ENCODE measurements at places on chromosomes 3 and 15. TPM values are rescaled to one million over a fixed set of nuclear protein-coding genes. Genes with fewer than 3 reads are reported as not detected.

GDPGP1 gene
- 4.7 TPM for total RNA-seq

GOLGA6B gene
- total RNA-seq: not detected

PLS1 gene
- 0.45 TPM for total RNA-seq

SGO1 gene
- total RNA-seq: 19.3 TPM

CBLB gene
- total RNA-seq: 15.7 TPM

TTLL13 gene
- not detected for total RNA-seq

IQSEC1 gene
- 7.7 TPM for total RNA-seq

SLC6A1 gene
- under 0.01 TPM for total RNA-seq

All from LHCN-M2 (cell line).